ENCODE measurements at places on chromosomes 13 and 19. TPM values are rescaled to one million over a fixed set of nuclear protein-coding genes. Genes with fewer than 3 reads are reported as not detected.

- H3K4me1 ChIP-seq = no peaks in the 10 kb centered on the region
- no peaks in the 10 kb centered on the region for H3K36me3 ChIP-seq
- no peak overlapping the region for H3K27ac ChIP-seq
- H3K27me3 ChIP-seq = no peaks in the 10 kb centered on the region
- no peak overlapping the region for H3K4me3 ChIP-seq
Observed at GRCh38 chr13:32390048-32390447, 37.9 kb downstream of the N4BP2L1 start.

The TSSK6 gene
- total RNA-seq = 0.95 TPM

The CRX gene
- total RNA-seq = not detected

GRCh38 chr13:98581971-98582702 is 5.2 kb upstream of the STK24 start:
- H3K4me3 ChIP-seq = no peak overlapping the region
- H3K27ac ChIP-seq = no peak overlapping the region
- DNase-seq = no peak
- H3K36me3 ChIP-seq = no peaks in the 10 kb centered on the region
- no peaks in the 10 kb centered on the region for H3K27me3 ChIP-seq
- H3K4me1 ChIP-seq = peaks cover 29% of the 10 kb centered on the region

DNA sequence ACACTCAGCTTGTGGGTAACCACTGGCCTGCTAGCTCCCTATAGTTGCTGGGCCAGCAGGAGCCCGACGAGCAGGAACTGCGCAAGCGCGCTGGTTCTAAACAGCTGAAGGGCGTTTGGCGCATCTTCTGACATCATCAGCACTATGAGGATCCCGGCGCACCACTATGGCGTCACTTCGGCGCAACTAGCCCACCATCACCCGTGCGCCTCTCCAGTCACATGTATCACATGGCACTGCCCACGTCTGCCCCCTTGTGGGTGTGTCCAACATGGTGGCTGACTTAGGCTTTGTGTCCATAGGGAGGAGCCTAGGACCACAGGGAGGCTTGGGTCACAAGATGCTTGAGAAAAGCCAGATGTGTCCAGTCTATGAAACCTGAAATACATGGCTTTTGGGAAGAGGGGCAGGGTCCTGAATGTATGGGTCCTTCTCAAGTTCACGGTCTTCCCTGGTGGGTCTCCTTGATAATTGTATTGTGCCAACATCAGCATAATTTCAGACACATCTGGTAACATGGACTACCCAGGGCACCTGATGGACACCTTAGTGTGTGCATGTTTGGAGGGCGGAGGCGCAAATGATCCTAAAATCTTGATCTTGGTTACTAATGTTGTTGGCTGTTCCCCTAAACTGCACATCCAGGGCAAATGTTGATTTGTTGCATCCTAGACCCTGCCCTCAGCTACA is 18.0 kb downstream of the KLK4 start:
- H3K27ac ChIP-seq = no peak overlapping the region
- no peak overlapping the region for H3K4me3 ChIP-seq
- no peak for DNase-seq
- H3K27me3 ChIP-seq = peaks cover 7% of the 10 kb centered on the region

- DNase-seq = no peak
- no peak overlapping the region for H3K4me3 ChIP-seq
- H3K36me3 ChIP-seq = no peaks in the 10 kb centered on the region
- H3K4me1 ChIP-seq = no peaks in the 10 kb centered on the region
- no peaks in the 10 kb centered on the region for H3K27me3 ChIP-seq
Observed at GRCh38 chr13:64993514-64994164, 2236.5 kb downstream of the PCDH9 start.

- H3K27me3 ChIP-seq = no peaks in the 10 kb centered on the region
- H3K4me1 ChIP-seq = peaks cover 89% of the 10 kb centered on the region
- no peaks in the 10 kb centered on the region for H3K36me3 ChIP-seq
- H3K4me3 ChIP-seq = peak overlapping the region; percentile 97
- peak overlapping the region; percentile 92 for H3K27ac ChIP-seq
- DNase-seq = peak; percentile 85
Observed at GRCh38 chr19:3098515-3099346, 4.6 kb downstream of the GNA11 start.

The MAP2K2 gene
- total RNA-seq = 155 TPM

- no peak overlapping the region for H3K4me3 ChIP-seq
- no peak overlapping the region for H3K27ac ChIP-seq
- no peaks in the 10 kb centered on the region for H3K36me3 ChIP-seq
- H3K27me3 ChIP-seq = no peaks in the 10 kb centered on the region
- no peak for DNase-seq
- H3K4me1 ChIP-seq = no peaks in the 10 kb centered on the region
Observed at GRCh38 chr13:70534466-70534865, 426.2 kb upstream of the KLHL1 start.

DNA sequence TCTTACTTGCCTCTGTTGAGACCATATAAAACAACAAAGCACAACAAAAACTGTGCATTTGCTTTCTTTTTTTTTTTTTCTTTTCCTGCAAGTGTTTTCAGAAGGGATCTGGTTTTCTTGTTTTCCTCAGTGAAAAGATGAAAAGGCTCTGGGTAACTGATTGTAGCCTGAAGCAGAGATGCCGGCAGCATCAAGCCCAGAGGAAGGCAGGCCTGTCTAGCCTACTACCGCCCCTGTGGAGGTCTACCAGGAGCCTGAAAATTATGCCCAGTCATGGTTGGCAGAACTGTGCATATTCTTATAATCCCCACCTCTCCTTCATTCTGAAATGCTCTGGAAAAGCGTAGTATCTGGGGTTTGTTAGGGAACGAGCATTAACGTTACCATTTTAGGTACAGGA is 32.6 kb upstream of the MEDAG start:
- no peak for DNase-seq
- no peaks in the 10 kb centered on the region for H3K36me3 ChIP-seq
- H3K27me3 ChIP-seq = no peaks in the 10 kb centered on the region
- H3K27ac ChIP-seq = no peak overlapping the region
- peaks cover 5% of the 10 kb centered on the region for H3K4me1 ChIP-seq

DNA sequence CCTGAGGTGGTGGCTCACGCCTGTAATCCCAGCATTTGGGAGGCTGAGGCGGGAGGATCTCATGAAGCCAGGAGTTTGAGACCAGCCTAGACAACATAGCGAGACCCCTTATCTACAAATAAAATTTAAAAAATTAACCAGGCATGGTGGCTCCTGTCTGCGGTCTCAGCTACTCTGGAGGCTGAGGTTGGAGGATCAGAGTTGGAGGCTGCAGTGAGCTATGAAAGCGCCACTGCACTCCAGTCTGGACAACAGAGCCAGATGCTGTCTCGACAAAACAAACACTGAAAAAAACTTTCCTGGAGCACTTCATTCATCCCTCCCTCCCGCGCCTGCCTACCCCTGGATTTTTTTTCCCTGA is 665 bp upstream of the ATG4D start:
- no peak for DNase-seq
- H3K36me3 ChIP-seq = no peaks in the 10 kb centered on the region
- H3K27me3 ChIP-seq = peaks cover 4% of the 10 kb centered on the region
- peak overlapping the region; percentile 98 for H3K27ac ChIP-seq
- H3K4me1 ChIP-seq = peaks cover 12% of the 10 kb centered on the region
- peak overlapping the region; percentile 97 for H3K4me3 ChIP-seq

The TYK2 gene
- 55.7 TPM for total RNA-seq

The ADAMTSL5 gene
- 58.1 TPM for total RNA-seq

DNA sequence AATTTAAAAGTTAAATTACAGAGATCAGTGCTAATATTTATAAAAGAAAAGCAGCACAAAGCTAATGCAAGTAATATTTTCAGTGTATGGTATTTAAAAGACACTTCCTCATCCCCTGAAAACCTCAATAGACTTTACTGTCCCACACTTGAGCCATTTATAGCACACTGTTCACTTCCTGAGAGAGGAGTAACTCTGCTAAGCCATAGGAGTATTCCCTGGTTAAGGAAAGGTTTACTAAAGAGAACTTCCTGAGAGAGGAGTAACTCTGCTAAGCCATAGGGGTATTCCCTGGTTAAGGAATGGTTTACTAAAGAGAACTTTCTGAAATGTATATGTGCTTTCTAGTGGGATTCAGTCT is 159.4 kb downstream of the NHLRC3 start:
- H3K27me3 ChIP-seq = no peaks in the 10 kb centered on the region
- no peak overlapping the region for H3K4me3 ChIP-seq
- H3K36me3 ChIP-seq = no peaks in the 10 kb centered on the region

GRCh38 chr19:42480335-42481095 is 37.8 kb upstream of the CXCL17 start:
- H3K4me1 ChIP-seq = no peaks in the 10 kb centered on the region
- no peak overlapping the region for H3K4me3 ChIP-seq
- no peak for DNase-seq
- H3K27me3 ChIP-seq = no peaks in the 10 kb centered on the region

The NLRP11 gene
- not detected for total RNA-seq

The PLVAP gene
- 25.9 TPM for total RNA-seq

The GRIN2D gene
- total RNA-seq = 0.17 TPM

- H3K36me3 ChIP-seq = no peaks in the 10 kb centered on the region
- no peak for DNase-seq
- H3K4me1 ChIP-seq = peaks cover 11% of the 10 kb centered on the region
- no peak overlapping the region for H3K4me3 ChIP-seq
Observed at GRCh38 chr13:109790942-109791605, 4.7 kb upstream of the IRS2 start.

DNA sequence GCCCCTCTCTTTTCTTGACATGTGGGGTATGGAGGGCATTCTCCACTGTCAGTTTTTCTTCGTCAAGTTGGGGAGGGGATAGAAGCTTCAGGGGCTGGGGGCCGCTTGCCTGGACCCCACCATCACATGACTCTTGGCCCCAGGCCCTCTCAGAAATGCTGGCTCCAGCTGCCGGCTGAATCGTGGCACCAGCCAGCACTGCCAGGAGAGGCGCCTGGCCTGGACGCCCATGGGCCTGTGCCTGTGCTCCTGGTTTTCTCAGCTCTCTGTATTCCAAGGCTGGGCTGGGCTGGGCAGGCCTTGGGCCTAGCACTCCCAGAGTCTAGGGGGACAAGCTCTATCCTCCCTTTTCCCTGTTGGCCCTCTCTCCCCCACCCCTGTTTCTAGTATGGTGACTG is 38.6 kb downstream of the LYL1 start:
- peak; percentile 63 for DNase-seq
- H3K27me3 ChIP-seq = no peaks in the 10 kb centered on the region
- H3K36me3 ChIP-seq = no peaks in the 10 kb centered on the region
- no peak overlapping the region for H3K4me3 ChIP-seq
- peak overlapping the region; percentile 99 for H3K27ac ChIP-seq
- peaks cover 97% of the 10 kb centered on the region for H3K4me1 ChIP-seq
